ENCODE measurements at places on chromosomes 4 and X.

DNA sequence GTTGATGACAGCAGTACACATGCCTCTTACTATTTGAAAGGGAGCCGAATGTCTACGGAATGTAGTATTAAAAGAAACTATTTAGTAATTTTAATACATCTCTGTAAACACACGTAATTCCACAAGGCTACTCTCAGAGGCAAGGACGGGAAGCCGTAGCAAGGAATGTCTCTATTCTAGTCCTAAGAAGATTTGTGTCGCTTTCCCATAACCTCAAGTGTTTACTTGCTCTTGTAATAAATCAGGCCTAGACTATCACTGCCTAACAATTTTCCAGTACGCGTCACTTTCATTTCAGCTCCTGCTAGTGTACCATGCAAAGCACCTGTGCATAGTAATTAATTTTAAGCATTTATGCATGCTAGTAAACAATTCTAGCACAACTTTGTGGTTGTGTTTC, 86.7 kb downstream of the OR13H1 start:
- no peak for DNase-seq

DNA sequence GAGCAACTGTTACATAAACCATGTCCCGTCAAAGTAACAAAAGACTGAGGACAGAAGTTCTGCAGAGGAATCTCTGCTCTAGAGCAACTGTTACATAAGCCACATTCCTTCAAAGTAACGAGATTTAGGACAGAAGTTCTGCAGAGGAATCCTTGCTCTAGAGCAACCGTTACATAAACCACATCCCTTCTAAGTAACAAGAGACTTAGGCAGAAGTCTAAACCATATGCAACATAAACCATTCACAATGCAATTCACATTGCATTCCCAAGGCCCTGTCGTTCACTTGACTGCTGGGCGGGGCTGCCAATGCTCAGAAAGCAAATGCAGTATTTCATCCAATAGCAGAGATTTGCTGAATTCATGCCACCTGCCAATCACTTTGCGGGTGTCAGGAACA, 124.4 kb upstream of the PUDP start:
- no peak for DNase-seq

DNA sequence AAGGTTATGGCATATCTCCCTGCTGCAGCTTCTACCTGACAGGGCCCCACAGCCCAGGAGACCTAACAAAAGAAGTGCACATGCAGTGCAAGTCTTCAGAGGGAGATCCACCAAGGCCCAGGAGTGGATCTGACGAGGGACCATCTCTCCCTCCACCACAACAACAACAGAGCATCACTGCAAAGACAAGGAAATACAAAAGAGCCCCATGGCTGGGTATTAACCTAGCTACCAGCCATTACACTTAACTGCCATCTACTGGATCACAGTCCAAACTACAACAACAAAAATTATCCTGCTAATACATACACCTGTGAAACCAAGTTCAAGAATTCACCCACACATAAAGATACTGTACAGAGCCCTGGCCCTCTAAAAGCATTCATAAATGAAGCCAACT, 280.2 kb upstream of the SLC7A11 start:
- no peak for DNase-seq

GRCh38 chr4:169945636-169946035, 80.6 kb downstream of the MFAP3L start:
- no peak for DNase-seq

- DNase-seq: no peak
Observed at GRCh38 chr4:39682138-39682537, 15.8 kb upstream of the UBE2K start.

DNA sequence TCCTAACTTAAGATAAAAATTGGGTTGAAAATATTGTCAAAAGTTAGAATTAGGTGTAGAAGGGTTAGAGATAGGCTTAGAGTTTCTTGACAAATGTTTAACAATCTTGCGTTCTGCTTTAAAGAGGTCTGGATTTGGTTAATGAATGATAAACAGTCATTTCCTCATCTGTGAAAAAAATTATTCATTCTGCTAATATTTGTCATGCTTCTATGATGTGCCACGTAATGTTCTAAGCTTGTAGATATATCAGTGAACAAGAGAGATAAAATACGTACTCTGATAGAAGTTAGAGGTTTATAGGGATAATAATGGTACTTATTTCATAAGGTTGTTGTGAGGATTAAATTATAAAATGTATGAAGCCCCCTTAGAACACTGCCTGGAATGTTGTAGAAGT, 443.0 kb upstream of the GALNT7 start:
- no peak for DNase-seq

DNA sequence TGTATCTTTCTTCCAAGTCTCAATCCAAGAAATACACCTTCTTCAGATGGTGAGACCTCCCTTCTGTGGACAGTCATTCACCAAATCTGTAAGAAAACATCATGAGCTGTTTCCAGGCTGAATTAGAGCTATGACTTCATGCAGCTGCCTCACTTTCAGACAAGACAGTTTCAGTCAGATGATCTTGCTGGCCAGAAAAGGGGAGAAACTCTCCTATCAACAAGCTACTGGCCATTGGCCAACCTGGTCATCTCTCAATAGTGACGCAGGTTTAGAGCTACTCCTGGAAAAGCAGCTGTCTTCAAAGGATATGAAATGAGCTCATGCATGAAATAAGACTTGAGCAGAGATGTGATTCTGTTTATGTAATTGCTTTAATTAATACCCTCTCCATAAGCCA, 69.6 kb upstream of the NDP start:
- no peak for DNase-seq

DNA sequence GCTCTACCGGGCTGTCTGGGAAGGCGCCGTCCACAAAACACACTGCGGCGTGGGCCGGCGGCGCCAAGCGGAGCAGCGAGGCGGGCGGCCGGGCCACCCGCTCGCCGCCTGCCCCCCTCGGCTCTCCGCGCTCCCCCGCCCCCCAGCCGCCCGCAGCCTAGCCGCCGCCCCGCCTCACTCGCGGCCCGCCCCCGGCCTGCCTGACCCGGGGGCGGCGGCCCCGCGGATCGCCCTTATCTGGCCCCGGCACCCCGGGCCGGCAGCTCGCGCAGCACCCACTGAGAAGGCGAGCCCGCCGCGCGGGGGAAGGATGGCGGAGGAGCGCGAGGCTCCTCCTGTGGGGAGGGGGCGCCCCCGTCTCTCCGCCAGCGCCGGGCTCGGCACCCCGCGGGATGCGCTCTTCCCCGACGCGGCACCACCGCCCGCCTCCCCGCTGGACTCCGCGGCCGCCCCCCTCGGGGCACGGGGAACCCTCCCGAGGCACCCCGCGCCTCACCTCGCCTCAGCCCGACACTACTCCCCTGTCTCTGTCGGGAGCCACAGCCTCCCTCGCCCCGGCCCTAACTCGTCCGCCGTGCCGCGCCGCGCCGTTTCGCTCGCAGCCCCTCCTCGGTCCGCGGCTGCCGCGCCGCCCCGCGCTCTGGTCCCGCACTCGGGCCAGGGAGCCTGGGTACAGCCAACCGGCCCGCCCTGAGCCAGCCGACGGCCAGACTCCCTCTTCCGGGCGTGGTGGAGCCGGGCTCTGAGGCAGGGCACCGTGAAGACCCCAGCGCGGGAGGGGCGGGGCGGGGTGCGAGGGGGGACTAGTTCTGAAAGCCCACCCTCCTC, 566 bp downstream of the ATP11C start:
- DNase-seq: peak; percentile 45

DNA sequence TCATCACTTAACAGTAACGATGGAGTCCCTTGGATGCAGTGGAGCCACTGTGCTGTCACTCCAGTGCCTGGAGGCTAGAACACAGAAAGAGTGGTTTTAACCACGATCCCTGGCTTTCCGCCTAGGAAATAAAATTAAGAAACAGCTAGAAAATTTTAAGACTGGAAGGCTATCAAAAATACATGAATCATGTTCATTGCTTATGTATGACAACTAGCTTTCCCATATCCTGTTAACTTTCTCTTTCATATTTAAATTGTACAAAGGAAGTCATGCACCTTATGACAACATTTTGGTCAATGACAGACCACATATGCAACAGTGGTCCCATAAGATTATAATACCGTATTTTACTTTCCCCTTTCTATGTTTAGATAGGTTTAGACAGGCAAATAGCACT, 115.1 kb downstream of the GALNTL6 start:
- DNase-seq: no peak

- no peak for DNase-seq
Observed at GRCh38 chr4:94673961-94674360, 83.8 kb upstream of the BMPR1B start.
